ENCODE measurements at places on chromosomes 12 and 14.

DNA sequence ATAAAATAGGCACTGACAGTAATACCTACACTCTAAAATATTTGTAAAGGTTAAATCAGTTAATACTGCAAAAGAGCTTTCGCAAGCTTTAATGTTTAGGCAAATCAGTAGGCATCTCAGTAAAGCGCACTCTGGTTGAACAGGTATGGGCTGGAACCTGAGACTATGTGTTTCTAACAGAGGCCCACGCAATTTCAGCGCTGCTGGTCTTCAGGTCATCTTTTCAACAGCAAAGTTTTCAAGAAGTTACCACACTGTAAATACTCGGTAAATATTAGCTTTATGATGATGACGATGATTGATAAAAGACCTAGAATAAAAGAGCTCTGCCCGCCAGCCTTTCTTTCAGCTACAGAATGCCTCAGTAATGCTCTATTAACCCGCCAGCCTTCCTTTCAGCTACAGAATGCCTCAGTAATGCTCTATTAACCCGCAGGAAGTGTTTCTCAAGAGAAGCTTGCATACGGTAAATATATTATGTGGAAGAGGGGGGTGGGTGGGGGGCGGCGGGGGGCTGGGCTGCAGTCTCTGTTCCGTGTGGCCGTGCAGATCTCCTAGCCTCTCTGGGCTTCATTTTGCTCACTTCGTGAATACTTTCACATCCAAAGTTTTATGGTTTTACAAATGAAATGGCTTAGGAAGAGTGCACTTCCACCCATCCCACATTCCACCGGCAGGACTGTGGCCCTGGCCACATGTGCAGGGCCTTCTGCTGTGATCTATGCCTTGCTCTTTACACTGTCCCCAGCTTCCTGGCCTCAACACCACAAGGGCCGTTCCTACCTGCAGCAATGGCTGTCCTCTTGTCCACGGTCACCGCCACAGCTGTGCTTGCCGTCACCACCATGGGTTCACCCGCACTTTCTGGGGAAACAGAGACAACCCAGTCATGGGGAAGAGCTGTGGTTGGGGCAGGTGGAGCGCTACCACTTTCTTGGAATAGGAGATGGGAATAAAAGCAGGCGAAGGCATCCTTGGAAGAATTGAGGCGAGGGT is 19.9 kb downstream of the LRTM2 start:
- no peak for DNase-seq

- DNase-seq = no peak
These were observed 93.1 kb downstream of the SLC5A8 start for GRCh38 chr12:101116911-101117310.

- no peak for DNase-seq
These were observed 25.9 kb downstream of the ISCA2 start for GRCh38 chr14:74519316-74520074.

GRCh38 chr14:103621860-103622259 is 7.2 kb upstream of the KLC1 start:
- no peak for DNase-seq

DNA sequence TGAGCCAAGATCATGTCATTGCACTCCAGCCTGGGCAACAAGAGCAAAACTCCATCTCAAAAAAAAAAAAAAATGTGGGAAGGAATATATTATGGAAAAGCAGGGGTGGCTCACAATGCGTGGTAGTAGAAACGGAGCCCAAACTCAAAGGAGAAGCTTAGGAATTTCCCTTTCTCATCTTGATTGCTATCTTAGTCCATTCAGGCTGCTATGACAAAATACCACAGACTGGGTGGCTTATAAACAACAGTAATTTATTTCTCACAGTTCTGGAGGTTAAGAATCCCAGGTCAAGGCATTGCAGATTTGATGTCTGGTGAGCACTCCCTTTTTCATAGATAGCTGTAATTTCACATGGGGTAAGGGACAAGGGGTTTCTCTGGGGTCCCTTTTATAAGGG is 153.8 kb upstream of the KRR1 start:
- DNase-seq = no peak

GRCh38 chr12:32257695-32258496 is 141.5 kb upstream of the FGD4 start:
- no peak for DNase-seq

DNA sequence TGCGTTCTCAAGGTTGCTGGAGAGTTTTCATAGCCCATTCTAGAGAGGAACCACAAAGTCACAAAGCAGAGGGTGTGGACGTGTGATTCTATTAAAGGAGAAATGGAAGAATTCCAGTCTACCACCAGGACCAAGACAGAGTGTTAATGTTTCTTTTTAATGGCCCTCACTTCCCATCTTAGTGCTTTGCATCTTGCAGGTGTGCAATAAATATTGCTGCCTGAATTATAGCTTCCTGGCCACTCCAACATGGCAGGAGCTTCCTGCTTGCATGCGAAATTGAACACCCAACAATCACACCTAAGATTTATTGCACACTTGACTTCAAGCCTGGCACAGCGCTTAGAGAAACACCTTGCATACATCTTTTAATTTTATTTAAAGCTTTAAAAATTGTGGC is 22.4 kb upstream of the PPP1CC start:
- no peak for DNase-seq

- DNase-seq = no peak
These were observed 120.7 kb upstream of the MED13L start for GRCh38 chr12:116398193-116398592.

DNA sequence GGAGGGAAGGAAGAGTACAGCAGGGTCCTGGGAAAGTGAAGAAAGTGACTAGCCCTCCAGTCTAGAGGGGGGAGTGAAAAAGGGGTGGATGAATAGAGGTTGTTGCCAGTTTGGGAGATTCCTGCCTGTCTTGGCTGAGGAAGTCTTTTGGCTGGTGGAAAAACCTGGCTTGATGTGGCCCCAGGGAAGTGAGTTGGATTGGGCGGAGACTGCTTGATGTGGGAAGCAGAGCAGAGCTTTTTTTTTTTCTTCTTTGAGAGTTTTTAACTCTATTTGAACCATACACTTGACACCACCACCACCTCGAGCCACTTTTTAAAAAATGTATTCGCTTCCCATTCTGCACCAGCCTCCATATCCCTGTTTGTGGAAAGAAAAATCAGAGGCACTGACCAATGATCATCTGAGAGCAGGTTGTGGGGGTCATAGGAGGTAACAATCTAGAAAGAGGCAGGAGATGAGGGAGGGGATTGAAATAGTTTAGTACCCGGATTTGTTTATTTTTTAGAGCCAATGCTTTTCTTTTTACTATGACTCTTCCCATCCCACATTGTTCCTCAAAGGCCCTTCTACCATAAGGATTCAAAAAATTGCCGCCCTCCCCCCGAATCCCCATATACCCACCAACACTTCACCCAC is 690 bp upstream of the DTX3 start:
- DNase-seq = no peak

DNA sequence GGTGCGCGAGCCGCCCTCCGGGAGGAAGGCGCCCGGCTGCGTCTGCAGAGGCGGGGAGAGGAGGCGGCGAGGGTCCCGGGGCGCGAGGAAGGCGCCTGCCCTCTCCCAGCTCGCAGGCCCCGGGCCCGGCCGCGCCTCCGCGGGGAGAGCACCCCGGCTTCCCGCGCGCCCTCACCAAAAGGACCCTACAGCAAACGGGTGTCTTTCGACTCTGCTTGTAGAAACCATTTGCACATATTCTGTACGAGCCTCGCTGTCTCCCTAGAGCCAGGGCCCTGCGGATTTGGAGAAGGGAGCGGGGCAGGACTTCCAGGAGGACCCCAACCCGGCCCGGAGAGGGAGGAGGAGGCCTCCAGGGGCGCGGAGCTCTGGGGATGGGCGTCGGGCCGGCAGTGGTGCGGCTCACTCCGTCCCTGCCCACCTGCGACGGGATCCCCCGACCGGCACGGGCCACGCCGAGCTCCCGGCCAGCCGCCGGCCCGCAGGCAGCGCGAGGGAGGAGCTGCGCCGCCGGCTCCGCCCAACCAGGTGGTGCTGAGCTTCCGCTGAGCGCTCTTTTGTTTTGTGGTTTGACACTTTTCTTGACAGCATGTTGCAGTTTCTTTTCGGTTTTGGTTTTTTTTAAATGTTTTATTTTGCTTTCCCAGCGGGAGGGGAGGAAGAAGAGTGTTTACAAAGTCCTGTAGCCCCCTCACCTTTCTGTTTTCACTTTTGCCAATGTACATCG is 103.3 kb upstream of the FKBP4 start:
- DNase-seq = no peak
